ENCODE measurements at places on chromosomes 13 and 19.

GRCh38 chr13:98285317-98285716, 108.2 kb upstream of the RNF113B start:
- DNase-seq: no peak

- DNase-seq: no peak
Measured at GRCh38 chr13:29835280-29836061, 14.9 kb downstream of the UBL3 start.

DNA sequence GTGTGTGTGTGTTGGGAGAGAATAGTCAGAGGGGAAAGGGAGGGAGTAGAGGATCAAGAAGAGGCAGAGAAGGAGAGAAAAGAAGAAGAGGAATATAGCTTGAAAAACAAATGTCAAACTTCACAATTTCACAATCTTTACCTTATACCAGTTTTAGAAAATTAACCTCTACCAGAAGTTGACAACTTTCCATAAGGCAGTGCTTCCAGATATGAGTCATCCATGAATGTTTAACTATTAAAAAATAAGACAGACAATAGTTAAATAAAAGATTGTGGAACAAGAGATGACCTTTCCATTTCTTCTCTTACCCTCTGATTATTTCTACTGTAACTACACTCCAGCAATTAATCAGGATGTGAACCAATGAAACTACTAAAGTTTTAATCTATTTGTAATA, 229.4 kb downstream of the ITGBL1 start:
- DNase-seq: no peak

- DNase-seq: no peak
Measured at GRCh38 chr19:7349961-7350711, 1.4 kb downstream of the ARHGEF18 start.

GRCh38 chr13:101837288-101837687, 384.8 kb downstream of the ITGBL1 start:
- no peak for DNase-seq

DNA sequence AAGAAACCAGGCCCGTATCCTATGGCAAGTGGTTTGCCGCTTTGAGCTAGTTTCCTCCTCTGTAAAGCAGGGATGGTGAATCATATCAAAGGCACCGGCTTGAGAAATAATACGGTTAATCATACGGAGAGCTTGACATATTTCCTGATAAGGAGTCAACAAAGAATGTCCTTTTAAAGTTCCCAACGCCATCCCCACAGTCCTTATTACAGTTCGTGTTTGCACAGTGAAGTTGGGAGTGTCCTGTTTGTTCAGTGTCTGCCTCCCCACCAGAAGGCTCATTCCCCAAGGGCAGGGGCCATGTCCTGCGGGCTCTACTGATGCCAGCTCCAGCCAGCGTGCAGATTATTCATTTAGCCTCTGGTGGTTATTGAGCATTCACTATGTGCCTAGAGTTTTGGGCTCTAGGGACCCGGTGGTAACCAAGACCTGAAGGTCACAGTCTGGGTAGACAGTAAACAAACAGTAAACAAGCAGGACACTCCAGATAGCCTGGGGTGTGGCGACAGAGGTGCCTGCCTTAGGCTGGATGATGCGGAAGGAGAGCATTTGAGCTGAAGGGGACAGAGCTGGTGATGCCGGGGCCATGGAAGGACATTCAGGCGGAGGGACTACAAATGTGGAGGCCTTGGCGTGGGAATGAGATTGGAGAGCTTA, 6.3 kb downstream of the GRAMD1A start:
- no peak for DNase-seq

- DNase-seq: no peak
Measured at GRCh38 chr13:111370570-111371535, 50.4 kb downstream of the TEX29 start.

DNA sequence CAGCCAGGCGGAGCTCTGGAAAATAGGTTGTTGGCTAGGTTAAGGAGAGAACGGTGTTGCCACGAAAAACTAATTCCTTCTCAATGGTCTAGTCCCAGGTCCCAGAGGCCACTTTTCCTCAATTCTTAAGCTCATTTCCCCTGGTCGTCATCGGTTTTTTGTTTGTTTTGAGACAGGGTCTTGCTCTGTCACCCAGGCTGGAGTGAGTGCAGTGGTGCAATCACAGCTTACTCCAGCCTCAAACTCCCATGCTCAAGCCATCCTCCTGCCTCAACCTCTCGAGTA, 1.2 kb downstream of the SF3A2 start:
- DNase-seq: no peak

- DNase-seq: no peak
Measured at GRCh38 chr13:97403893-97404750, 29.8 kb upstream of the RAP2A start.

DNA sequence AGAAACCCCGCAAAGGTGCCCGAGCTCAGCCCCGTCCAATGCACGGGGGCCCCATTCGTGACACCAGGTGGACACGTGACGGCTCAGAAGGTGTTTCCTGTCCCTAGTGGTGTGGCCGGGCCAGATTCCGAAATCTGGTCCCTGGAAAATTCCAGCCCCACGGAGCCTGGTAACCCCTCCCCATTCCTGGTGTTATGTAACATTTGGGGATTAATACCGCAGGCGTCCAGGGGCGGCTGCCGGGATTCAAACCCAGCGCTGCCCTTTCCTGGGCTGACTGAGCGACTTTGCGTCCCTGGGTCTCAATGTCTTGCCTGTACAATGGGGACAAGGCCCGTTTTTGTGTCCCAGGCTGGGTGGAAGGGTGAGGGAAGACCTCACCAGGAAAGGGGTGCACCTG, 1.0 kb upstream of the PLK5 start:
- no peak for DNase-seq

DNA sequence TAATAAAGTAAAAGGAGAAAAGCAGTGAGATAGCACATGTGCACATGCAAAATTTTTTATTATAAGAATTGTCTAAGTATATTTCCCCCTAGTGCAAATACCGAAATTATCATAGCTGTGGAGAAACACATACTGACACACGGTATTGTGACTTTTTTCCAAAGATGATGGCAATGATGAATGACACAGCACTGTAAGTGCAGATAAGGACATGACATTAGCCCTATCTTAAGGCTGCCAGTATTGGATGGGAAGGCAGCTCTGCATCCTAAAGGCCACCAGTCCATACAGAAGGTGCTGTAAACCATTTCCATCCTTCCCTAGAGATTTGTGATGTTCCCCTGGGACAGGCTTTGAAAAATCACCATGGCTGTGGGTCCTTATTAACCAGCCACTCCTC, 11.5 kb upstream of the MICU2 start:
- no peak for DNase-seq

GRCh38 chr13:39665763-39666162, 10.3 kb downstream of the COG6 start:
- DNase-seq: no peak

GRCh38 chr19:38900202-38900629, 447 bp downstream of the NFKBIB start:
- DNase-seq: no peak
